ENCODE measurements at places on chromosomes 1 and 21.

- no peak for DNase-seq
Observed at GRCh38 chr1:218895064-218895587, 278.6 kb upstream of the LYPLAL1 start.

GRCh38 chr1:232335261-232335660 is 294.7 kb downstream of the SIPA1L2 start:
- no peak for DNase-seq

DNA sequence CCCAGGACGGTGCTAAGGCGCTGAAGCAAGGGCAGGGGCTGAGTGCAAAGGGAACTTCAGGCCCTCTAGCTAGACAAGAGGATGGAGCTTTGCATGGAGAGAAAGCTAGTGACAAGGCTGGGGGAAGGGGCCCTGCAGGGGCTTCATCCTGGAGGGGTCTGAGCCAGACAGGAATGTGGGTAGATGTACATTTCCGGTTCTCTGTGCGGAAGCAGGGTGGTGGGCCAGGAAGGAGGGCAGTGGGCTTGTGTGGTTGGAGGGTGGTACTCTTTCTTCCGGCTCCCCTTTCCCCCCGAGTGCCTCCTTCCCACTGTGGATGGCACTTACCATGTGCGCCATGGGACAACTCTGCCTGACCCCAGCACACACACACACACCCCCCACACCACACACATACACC is 1.5 kb downstream of the KISS1 start:
- no peak for DNase-seq

DNA sequence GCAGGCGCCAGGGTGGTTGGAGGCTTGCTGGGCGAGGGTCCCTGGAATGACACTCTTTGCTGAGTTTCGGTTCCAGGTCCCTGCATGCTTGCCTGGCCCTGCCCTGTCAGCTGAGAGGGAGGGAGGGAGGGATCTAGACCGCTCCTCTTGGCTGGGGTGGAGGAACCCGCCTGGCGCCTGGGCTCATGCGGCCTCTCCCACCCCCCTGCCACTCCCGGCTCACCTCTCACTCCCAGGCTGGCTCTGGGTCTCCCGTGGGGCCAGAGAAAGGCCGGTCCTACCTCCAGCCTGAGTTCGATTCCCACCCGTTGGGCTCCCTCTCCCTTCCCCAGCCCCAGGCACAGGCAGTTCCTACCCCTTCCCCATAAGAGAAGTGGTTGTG is 19.0 kb upstream of the IFNLR1 start:
- DNase-seq = no peak

GRCh38 chr1:31689854-31690253 is 14.0 kb downstream of the COL16A1 start:
- DNase-seq = no peak

GRCh38 chr1:210358626-210359025 is 29.9 kb downstream of the HHAT start:
- DNase-seq = no peak

DNA sequence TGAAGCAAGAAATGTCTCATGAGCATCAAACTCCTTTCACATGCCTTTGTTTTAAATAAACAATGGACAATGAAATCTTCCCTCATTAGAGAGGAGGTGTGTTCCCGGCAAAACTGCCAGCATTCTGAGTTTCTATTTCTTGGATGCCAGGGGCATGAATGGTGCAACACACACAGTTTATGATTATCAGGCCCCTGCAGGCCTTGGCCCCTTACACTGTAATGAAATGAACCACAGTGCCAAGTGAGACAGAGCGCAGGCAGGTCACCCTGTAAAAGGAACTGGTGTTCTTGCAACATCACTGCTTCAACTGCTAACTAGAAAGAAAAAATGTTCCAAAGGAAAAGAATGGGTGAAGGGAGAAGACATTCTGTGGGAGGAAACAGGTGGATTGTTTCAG is 3.8 kb upstream of the PIGC start:
- DNase-seq = no peak

GRCh38 chr1:116292929-116293725 is 79.9 kb upstream of the ATP1A1 start:
- DNase-seq = no peak

DNA sequence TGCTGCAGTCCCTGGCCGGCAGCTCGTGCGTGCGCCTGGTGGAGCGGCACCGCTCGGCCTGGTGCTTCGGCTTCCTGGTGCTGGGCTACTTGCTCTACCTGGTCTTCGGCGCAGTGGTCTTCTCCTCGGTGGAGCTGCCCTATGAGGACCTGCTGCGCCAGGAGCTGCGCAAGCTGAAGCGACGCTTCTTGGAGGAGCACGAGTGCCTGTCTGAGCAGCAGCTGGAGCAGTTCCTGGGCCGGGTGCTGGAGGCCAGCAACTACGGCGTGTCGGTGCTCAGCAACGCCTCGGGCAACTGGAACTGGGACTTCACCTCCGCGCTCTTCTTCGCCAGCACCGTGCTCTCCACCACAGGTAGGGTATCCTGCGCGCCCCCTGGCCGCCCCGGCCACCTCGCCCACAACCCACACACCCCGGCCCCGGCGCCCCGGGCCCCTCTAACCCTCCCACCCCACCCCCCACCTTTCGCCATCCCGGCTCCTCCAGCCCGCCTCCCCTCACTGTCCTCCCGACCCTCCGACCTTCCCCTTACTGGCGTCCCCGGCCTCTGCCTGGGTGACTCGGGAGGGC is 352 bp downstream of the KCNK1 start:
- no peak for DNase-seq

DNA sequence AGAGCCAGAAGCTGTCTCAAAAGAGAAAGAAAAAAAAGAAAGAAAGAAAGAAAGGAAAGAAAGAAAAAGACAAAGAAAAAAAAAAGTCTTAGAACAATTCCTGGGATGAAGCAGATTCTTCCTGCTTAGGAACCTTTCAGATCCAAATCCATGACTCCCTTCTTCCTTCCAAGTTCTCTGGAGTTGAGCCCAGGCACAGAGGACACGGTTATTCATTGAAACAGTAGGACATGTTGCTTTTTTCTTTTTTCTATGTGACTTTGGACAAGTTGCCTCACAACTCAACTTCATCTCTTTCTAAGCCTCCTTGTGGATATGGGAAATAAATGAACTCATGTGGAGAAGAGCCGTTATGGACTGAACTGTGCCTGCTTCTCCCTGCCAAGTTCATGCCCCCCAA is 14.7 kb upstream of the TNFRSF8 start:
- DNase-seq = no peak

- no peak for DNase-seq
Observed at GRCh38 chr1:60265560-60266535, 192.3 kb upstream of the C1orf87 start.

DNA sequence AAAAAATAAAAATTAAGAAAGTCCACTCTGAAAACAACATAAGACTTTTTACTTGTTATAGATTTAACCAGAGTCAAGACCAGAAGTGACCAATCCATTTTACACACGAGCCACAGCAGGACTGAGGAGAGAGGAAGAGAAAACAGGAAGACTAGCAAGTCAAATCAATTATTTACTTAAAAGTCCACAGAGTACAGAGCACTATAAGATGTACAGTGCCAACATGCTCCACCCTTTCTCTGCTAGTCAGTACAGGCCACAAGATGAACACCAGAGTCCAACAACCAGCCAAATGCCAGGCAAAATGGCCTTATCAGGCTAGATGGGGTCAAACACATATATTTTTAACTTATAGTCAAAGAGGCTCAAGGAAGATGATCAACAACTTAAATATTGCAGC is 19.5 kb downstream of the LUZP1 start:
- DNase-seq = no peak

DNA sequence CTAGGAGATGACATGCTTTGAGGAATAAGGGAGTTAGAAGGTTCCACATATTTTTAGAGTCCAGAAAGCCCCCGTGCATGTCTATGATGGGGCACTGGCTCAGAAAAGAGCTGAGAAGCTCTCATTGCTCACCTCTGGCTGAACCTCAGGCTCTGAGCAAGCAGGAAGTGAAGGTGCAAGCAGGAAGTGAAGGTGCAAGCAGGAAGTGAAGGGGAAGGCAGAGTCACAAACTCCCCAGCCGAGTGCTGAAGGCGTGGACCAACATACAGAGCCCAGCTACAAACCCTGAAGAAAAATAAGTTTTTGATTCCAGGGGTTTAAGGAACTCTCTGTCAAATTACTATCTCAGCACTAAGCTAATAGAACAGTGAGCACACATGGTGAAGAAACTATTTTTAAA is 7.0 kb downstream of the KRTAP10-8 start:
- peak; percentile 46 for DNase-seq

GRCh38 chr1:30638086-30638485 is 85.3 kb downstream of the MATN1 start:
- no peak for DNase-seq

DNA sequence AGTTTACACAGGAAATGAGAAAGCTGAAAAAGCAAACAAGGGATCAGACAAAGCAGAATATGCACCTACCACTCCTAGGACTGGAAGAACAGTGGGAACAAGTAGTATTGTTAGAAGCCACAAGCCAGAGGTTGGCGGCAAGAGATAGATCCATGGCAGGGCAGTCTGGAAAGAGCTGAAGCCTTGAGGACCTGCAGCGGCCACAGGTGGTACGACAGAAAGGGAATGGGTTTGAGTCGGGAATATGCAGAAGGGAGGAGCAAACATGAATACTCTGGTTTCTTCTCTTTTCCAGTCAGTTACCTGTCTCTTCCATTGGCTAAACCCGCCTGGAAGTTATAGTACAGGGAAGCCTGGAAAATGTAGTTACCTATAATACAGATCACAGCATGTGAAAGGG is 3.9 kb upstream of the PCNX2 start:
- DNase-seq = no peak

- no peak for DNase-seq
Observed at GRCh38 chr1:114771992-114772391, 8.5 kb downstream of the SIKE1 start.

- no peak for DNase-seq
Observed at GRCh38 chr1:19534281-19534680, 48.9 kb upstream of the CAPZB start.

GRCh38 chr1:91827459-91828321 is 58.3 kb downstream of the TGFBR3 start:
- no peak for DNase-seq

DNA sequence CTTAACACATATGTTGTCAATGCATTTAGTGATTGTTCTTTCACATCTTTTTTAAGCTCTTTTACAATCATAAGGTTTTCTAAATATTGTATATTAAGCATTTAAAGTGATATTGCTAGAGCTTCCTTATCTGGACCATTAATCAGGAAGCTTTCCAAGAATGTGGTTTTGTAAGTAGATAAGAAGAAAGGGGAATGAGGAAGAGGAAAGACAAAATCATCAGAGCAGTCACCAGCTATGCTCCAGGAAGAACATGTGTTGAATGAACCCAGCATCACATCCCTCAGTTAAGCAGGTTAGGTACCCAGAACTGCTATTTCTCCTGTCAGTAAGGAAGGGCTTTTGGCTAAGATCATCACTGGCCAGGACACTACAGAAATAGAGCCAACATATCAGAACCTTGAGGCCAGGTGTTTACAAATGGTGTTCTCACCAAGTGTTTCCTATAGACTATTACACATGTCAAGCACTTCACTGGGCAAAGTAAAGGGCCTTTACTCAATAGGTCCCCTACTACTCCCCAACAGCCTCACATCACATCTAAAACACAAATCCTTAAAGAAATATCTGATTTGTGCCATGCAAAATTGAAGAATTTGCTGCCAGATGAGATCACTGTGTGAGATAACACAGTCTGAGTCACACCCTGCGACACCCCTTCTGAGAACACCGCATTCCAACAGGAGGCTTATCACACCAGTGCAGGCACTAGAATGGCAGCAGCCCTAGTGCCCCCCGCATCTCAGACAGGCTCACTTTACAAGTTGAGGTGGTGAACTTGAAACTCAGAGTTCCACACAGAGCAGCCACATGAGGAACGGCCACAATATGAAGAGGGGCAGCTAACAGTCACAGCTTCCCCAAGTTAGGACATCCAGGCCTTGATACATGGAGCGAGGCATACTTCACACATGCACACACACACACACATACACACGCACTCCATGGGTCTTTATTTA is 1.8 kb upstream of the SPRR2A start:
- no peak for DNase-seq

DNA sequence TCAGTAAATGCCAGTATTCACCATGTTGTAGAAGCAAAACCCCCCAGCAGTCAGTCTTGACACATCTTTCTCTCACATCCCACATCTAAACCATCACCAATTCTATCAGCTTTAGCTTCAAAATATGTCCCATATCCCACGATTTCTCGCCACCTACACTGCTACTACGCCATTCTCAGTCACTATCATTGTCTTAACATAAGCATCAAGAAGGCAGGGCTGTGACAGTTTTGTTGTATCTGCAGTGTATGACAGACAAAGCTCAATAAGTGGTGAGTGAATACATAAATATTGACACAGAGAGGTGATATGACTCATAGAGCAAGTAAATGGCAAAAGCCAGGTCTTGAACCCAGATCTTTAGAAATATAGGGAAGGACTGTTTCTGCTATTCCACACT is 59.9 kb downstream of the JAK1 start:
- peak; percentile 26 for DNase-seq

GRCh38 chr1:165468253-165468652 is 23.3 kb upstream of the RXRG start:
- DNase-seq = no peak

DNA sequence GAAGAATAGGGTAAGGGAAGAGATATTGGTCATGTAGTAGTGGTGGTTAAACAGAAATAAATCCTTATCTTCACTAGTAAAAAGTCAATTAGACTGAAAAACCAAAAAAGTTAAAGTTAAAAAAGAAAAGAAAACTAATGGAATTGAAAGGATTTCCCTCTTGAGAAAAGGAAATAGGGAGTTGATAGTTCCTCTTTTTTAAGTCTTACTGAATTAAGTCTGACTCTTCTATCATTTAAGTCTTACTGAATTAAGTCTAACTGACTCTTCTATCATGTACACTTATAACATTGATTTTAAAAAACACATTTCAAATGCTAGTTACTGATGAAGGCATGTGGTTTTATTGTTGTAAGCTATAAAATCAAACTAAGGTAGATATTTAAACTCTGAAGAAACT is 49.5 kb upstream of the TENT5C start:
- DNase-seq = no peak

- no peak for DNase-seq
Observed at GRCh38 chr1:117696561-117696960, 90.7 kb downstream of the TENT5C start.

DNA sequence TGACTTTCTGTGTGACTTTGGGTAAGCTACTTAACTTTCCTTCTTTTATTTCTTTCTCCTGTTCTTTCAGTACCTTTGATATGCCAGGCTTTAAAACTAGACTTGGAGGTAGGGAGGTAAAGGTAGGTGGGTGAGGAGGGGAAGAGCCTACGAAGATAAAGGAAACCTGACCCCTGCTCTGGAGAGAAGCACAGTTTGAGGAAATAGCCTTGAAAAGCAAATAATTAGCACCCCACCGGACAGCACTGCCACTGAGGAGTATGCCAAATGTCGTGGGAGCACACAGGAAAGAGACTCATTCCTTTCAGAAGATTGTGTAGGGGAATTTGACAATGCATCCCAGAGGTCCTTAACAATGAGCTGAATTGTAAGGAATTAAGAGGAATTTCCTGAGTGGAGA is 65.2 kb upstream of the SPAG17 start:
- no peak for DNase-seq

GRCh38 chr1:157691285-157691920 is 9.2 kb downstream of the FCRL3 start:
- DNase-seq = no peak

Data from activated T-helper 9 cell treated with anti-CD3 and anti-CD28 coated beads, Interleukin-2, amount 50 U/mL, for 16 hours (primary cell).